Stimulated activated CD4-positive, alpha-beta T cell treated with anti-CD3 and anti-CD28 coated beads, TNF-alpha, amount 100 ng/mL, for 24 hours (primary cell): ENCODE measurements at places on chromosomes 12 and 14.

DNA sequence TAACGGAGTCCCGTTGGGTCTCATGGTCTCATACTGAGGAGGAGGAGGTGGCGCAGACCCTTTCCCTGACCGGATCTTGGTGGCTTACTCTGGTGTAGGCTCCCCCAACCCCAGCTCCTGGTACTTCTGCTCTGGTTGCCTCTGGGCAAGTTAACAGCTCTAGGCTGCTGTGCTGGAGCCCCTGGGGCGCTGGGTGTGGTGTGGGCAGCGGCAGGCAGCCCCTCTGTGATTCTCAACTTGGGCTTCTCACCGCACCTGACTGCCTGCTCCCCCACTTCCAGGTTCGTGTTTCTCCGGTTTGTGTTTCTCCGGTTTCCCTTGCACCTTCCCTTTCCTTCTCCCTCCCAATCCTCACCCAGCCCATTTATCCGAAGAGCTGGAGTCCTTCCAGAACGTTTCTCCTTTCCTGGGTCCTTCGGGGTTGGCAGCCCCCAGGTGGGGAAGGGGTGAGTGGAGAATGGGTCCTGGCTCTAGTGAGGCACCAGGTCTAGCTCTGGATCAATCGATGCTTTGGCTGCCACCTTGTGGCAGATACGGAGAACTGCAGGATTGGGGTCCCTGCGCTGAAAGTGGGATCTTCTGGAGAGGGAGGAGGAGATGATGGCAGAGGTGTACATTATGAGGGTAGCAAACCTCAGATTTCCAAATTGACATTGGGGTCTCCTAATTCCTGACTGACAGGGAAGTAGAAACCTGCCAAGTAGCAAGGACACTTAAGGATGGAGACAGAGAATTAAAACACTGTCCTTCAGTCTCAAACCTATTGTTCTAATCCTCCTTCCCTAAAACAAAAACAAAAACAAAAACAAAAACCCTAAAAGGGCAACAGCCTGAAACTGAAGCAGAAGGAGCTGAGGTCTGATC, 8.3 kb downstream of the CISTR start:
- DNase-seq: peak; percentile 53

DNA sequence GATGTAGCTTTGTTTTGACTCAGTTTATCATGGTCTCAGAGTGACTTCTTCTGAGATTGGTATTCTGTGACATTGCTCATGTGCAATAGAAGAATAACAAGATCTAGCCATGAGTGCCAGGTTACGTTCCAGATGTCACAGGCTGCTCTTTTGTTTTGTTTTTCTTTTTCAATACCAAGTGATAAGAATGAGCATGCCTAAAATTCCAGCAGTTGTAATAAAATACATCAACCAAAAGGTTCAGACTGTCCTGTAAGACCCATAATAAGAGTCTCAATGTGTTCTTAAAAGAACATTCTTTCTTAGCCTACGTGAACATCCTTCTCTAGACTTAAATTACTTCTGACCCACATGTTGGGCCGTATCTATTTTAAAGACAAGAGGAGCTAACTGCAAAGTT, 669.2 kb downstream of the DIO2 start:
- DNase-seq: no peak

DNA sequence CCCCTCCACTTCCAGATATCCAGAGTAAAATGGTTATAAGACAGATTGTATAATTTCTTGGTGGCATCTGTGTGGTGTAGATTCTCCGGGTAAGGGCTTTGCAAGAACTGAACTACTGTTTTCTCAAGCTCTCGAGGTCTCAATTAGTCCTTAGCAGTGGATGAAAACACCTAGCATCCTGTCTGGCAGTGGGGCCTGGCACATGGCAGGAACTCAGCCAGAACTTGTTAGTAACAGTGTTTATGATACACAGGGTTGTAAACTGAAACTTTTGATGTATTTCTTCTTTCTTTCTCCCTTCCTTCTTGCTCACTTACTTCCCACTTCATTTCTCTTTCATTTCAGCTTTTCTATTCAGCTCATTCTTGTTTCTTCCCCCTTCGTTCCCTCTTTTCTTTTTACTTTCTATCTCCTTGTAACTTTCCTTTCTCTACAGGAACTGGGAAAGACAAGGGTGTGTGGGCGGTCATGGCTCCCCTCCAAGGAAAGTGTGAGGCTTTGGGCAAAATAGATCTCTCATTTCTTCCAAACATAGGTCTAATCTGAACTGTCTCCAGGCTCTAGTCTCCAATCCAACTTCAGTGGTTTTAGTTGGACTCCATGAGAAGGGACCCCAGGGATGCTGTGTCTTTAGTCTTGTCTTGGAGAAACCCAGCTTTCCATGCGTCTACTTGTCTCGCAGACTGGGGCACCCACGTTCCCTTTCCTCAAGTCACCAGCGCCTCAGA, 159.7 kb downstream of the PAH start:
- DNase-seq: no peak

DNA sequence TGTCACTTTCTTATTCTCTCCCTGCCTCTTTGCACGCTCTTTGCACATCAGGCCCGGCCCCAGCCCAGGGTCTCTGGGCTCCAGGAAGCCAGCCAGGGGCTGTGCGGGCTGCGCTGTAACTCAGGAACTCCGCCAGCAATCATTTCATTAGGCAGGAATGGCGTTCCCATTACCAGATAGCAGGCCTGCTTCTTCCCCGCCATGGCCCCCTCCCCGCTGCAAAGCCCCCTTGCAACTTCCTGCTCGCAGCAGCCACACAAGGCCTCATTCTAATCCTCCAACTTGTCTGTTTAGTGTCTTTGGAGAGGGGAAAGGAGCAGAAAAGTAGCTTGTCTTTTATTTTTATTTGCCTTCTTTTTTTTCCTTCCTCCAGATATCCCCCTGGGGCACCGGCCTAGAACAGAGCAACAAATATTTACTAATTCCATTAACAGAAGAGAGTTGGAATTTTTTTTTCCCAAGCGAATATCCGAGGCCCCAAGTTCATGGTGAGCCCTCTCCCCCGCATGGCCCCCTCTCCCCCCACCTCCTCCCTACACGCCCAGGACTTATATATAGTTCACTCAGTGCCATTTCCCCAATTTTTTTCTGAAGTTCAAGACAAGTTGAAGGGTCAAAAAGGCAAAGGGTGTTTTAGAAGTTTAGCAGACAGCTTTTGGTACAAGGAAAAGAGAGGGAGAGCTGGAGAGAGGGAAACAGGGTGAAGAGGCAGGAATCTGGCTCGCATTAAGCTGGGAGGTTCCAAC, 329.4 kb upstream of the TBX3 start:
- no peak for DNase-seq

DNA sequence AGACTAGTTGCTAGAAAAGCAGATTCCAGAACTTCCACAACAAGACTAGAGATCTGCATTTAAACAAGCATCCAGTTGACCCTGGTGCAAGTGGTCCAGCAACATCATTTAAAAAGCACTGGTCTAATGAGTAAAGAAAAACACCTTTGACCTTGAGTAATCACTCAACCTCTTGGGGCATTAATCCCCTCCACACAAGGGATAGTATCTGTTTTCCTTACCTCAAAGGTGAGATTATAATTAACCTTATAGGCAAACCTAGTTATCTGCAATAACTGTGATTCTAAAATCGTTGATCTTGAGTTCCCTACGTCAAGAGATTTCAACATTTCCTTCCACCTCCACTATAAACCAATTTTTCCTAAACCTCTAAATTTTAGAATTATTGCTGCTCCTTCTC, 1.1 kb downstream of the KDM5A start:
- no peak for DNase-seq

DNA sequence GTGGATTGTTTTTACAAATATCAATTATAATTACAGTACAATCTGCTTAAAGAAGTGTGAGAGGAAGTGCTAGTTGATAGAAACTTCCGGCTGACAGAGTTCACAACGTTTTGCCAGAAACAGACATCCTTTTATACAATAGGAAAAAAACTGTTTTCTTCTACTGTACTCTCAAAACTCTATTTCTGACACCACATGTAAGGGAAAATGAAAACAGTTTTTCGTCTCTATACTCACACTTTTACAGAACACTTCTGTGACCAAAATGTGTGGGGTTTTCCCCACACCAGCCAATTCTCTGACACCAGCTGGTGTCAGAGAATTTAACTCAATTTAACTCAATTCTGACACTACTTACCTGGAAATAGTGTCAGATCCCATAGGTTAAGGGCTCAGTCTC, 24.2 kb upstream of the HIF1A start:
- no peak for DNase-seq

DNA sequence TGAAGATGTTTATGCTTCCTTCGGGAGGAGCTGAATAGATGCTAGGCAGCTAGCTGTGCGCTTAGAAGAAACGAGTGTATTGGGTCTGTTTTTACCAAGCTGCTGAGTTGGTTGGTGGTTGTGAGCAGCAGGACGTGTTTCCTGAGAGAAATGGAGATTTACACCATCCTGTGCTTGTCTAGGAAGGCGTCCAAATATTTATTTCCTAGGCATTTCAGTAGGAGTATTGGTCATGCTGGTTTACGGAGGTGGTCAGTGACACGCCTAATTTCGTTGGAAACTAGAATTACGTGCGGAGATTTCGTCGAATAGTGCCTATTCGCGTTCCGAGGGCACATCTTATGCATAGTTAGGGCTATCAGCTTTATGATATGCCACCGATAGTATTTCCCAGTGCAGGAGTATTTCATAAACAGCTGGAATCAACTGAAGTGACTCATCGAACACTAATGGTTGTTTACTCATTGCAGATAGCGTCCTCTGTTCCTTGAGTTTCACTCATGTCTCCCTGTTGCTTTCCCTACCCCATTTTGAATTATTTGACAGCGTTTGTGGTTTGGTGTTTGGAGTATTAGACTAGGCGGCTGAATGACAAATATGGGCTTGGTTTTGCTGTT, 780 bp downstream of the TBC1D15 start:
- no peak for DNase-seq

- no peak for DNase-seq
These were observed 168.1 kb downstream of the AACS start for GRCh38 chr12:125233319-125233718.

- DNase-seq: no peak
These were observed 2.4 kb downstream of the WASHC3 start for GRCh38 chr12:102059343-102059742.

DNA sequence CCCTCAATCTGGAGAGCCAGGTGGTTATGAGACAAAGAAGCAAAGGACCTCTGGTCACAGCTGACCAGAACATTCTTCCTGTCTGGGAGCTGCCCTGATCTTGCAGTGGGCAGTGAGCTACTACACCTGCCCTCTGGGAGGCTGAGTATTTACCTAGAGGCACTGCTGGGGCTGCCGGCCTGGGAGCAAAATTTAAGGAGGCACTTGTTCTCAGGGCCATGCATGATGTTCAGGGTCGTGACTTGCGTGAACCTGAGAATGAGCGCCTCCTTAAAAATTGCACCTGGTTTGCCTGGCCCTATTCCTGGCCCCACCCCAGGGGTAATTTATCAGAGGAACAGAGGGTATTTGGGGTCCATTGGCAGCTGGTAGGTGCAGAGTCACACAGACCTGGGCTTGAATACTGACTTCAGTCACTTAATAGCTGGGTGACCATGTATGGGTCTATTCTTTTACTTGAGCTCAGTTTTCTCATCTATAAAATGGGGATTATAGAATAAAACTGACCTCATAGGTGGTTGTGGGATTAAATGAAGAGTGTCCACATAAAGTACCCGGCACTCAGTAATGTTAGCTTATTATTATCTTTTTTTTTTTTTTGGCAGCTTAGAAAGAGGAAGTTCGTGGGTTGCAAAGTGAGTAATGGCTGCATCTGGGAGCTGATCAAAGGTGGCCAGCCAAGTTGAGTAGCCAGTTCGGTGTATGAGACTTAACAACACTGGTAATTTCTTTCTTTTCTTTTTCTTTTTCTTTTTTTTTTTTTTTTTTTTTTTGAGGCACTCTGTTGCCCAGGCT, 107.4 kb upstream of the MED13L start:
- no peak for DNase-seq

GRCh38 chr14:73795974-73796373, 55.7 kb upstream of the PTGR2 start:
- DNase-seq: no peak

DNA sequence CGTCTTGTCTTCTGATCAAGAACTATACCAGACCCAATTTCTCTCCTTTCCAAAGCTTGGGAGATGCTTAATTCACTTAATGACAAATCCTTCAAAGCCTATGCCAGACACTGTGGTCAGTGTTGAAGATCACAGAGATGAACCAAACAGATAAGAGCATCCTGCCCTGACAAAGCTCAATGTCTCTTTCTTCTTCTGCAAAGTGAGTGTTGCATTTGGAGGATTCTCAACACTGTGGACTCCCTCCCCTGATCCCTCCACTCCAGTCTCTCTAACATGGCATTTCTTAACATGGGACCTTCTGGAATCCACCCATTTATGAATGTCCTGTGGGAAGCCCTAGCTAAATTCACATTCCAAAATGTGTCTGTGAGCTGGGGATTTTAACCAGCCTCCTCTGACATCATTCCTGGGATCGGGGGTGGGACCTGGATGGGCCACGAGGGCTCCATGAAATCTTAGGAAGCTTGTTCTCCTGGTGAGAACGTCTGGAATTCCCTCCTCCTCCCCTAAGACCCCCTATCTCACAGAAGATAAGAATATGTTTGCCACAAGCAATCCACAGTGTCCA, 20.3 kb downstream of the SYNE3 start:
- no peak for DNase-seq

GRCh38 chr14:88037325-88037724, 32.4 kb downstream of the GPR65 start:
- DNase-seq: no peak

GRCh38 chr12:5220835-5221234, 177.2 kb downstream of the KCNA5 start:
- DNase-seq: peak; percentile 21

DNA sequence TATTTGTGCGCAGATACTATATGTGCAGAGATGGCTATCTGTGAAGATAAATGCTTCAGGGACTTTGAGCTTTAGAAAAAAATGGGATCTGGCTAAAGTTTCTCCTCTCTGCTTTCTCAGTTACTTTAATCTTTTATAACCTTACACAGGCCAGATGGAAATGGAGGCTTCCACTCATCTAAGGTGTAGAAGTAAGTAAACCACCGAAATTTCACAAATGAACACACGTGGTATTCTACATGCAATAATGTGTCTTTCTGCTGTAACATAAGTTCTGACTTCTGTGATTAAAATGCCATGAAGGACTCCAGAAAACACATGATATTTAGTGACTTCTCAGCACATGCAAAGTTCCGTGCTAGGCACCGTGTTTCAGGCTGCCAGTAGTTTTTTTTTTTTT, 99.1 kb upstream of the FOXN3 start:
- no peak for DNase-seq

DNA sequence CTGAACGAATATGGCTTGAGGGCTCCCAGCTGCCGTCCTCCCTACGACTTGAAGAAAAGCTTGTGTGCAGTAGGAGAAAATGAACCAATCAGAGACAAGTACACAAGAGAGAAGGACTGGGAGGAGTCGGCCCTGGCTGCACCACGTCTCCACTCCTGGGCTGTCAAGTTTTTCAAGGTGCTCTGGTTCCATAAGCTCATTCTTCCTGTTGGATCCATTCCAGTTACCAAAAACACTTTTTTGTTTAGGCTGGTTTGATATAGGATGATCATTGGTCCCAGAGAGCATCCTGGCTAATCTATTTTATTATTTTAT, 2.8 kb upstream of the A2ML1 start:
- DNase-seq: no peak
